ENCODE measurements at places on chromosomes 3 and 15.
A peak's percentile ranks its signal among the peaks of the same experiment; 100 is the strongest.

DNA sequence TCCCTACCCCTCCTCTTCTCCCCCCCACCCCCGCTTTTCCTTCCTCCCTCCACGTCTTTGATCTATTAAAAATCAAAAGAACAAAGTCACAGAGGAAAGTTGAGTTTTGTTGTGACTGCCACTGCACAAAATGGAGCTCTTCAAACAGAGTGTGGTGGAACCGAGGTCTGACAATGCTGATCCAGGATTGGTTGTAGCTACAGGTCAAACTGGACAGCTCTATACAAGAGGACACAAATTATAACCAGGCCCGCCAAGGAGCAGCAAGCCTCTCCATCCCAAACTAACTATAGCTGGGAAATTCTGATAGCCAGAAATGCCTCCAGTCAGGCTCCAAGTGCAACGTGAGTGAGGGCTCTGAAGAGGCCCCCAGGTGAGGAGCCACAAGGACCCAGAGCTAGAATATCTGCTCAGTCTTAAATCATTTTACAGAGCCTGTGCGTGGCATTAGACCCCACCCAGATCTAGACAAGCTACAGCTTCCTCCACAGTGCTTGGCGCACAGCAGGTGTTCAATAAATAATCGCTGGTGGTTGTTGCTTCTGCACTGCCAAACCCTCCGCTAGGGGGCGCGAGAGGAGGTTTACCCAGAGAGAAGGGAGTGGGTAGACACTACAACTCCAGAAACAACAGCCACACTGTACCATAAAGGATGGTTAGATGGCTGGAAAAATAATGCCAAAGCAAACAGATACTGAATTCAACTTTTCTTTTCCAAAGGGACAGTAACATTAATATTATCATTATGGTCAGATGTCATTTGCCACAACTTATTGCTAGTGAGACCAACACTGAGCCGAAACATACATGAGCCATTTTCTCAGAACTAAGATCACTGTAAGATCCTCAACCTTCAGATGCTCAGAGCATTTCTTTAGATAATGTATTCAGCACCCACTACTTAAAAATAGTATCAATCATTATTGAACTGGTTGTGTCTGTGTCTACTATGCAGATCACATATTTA lies 44.6 kb downstream of the ZIC4 start:
- peak; percentile 28 for DNase-seq

DNA sequence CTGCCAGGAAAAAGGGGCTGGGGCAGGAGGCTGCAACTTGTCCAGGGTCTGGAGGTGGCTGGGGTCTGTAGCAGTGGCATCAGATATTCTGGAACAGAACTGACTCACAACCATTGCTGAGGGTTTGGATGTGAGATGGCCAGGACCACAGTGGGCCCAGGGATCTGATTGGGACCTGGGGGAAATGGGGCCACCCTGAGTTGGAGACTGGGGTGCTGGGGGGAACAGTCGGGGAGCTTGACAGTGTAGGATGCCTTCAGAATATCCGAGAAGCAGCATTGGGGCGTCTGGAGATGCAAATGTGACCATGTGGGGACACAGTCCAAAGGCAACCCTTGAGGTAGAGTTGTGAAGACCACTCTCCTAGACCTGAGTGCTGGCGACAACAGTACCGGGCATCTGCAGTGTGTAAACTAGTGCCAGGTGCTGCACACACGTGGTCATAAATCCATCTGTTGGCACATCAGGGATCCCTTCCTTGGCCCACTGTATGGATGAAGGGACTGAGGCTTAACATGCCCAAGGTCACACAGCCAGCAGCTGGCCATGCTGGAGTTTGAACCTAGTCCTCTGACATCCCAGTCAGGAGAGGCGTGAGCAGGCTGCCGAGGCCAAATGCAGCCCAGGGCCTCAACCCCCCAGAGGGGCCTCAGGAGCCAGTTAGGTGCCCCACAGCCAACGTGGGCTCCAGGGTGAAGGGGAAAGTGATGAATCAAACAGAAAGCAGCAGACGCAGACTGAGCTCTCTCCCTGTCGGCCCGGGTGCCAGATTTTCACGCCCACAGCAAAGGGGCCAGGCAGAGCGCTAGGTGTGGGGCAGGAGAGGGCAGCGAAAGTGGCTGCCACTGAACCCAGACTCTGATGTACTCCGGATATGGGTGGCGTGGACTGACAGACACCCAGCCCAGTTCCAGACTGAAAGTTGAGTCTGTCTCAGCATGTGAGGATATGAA lies 18.8 kb downstream of the HEMK1 start:
- DNase-seq = peak; percentile 32

GRCh38 chr3:48915296-48915695 lies 3.3 kb upstream of the ARIH2 start:
- DNase-seq = no peak

GRCh38 chr3:40780291-40780924 lies 255.6 kb downstream of the ZNF621 start:
- no peak for DNase-seq

DNA sequence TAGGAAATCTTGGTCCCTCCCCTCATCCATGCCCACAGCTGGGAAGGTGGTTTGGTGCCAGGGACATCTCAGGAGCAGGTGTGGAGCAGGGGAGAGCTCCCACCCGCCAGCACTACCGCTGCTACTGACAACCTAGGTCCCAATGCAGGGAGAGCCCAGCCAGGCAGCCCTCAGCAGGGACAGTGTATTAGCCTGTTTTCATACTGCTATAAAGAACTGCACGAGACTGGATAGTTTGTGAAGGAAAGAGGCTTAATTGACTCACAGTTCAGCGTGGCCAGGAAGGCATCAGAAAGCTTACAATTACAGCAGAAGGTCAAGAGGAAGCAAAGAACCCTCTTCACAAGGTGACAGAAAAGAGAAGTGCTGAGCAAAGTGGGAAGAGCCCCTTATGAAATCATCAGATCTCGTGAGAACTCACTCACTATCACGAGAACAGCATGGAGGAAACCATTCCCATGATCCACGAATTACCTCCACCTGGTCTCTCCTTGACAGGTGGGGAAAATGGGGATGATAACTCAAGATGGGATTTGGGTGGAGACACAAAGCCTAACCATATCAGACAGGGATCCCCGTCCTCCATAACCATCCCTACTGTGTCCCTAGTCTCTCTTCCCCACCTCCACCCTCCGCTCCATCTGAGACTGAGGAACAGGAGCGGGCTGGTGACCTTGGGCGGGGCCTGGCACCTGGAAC lies 218.6 kb downstream of the TBC1D2B start:
- peak; percentile 84 for DNase-seq

Data from inflammatory macrophage treated with lipopolysaccharide for 4 hours (primary cell).